ENCODE measurements at places on chromosomes 1 and 21.

DNA sequence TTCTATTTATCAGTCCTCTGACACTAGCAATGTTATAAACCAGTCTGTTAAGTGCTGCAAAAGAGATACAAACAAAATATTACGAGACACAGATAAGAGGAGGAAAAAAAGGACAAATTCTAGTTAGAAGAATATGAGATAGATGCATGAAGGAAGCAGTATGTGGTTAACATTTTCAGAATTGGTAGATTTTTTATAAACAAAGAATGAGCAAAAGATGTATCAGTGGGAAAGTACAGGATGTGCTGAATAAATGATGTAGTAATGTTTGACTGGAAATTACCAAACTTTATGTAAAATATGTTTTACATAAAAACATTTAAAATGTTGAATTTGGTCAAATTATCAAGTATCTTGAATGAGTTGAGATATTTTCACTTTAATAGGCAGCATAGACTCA lies 574.2 kb downstream of the NUF2 start:
- H3K27ac ChIP-seq, result no peak overlapping the region
- H3K36me3 ChIP-seq, result no peaks in the 10 kb centered on the region
- H3K4me3 ChIP-seq, result no peak overlapping the region
- no peak for DNase-seq
- no peaks in the 10 kb centered on the region for H3K27me3 ChIP-seq
- no peaks in the 10 kb centered on the region for H3K4me1 ChIP-seq

- no peaks in the 10 kb centered on the region for H3K36me3 ChIP-seq
- peaks cover 21% of the 10 kb centered on the region for H3K4me1 ChIP-seq
- no peak overlapping the region for H3K4me3 ChIP-seq
- H3K27me3 ChIP-seq, result no peaks in the 10 kb centered on the region
- DNase-seq, result no peak
- no peak overlapping the region for H3K27ac ChIP-seq
These were observed 200.7 kb upstream of the RAB4A start for GRCh38 chr1:229070168-229070567.

GRCh38 chr21:42361286-42361685 lies 5.0 kb downstream of the TFF1 start:
- no peak for DNase-seq
- H3K27ac ChIP-seq, result no peak overlapping the region
- H3K36me3 ChIP-seq, result no peaks in the 10 kb centered on the region
- peaks cover 13% of the 10 kb centered on the region for H3K4me1 ChIP-seq
- H3K27me3 ChIP-seq, result no peaks in the 10 kb centered on the region

GRCh38 chr1:15485636-15486035 lies 9.7 kb downstream of the CELA2B start:
- no peak for DNase-seq
- no peaks in the 10 kb centered on the region for H3K27me3 ChIP-seq
- no peaks in the 10 kb centered on the region for H3K36me3 ChIP-seq
- H3K4me1 ChIP-seq, result no peaks in the 10 kb centered on the region
- no peak overlapping the region for H3K4me3 ChIP-seq

All from activated naive CD8-positive, alpha-beta T cell treated with anti-CD3 and anti-CD28 coated beads for 36 hours (primary cell).